Uterus (tissue), 4 donors: ENCODE measurements at places on chromosomes 12 and 14. TPM values are rescaled to one million over a fixed set of nuclear protein-coding genes. Genes with fewer than 3 reads are reported as not detected.

Gene CHGA
- total RNA-seq, result 1.0 TPM

Gene TPPP2
- total RNA-seq, result not detected

Gene IRAK3
- total RNA-seq, result 18.7 TPM

DNA sequence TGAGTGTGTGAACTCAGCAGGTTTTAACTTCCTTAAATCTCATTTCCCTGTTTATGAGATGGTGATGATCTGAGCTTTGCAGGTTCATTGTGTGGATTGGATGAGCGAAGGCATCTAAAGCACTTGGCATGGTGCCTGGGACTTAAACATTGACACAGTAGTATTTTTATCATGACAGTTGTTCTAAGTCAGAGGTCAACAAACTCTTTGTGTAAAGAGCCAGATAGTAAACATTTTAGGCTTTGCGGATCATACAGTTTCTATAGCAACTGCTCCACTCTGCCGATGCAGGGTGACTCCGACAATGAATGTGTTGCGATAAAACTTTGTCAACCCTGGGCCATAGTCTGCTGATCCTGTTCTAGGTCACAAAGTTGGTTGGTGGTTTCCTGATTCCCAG lies 25.2 kb downstream of the SLC24A4 start:
- DNase-seq, result no peak

- peak; percentile 73 for DNase-seq
These were observed at the start of gene ZC3H14 for GRCh38 chr14:88562831-88563686. TSS of gene ZC3H14 (plus strand) at chr14:88563037. CDS start at chr14:88563134, 97 bp downstream.

DNA sequence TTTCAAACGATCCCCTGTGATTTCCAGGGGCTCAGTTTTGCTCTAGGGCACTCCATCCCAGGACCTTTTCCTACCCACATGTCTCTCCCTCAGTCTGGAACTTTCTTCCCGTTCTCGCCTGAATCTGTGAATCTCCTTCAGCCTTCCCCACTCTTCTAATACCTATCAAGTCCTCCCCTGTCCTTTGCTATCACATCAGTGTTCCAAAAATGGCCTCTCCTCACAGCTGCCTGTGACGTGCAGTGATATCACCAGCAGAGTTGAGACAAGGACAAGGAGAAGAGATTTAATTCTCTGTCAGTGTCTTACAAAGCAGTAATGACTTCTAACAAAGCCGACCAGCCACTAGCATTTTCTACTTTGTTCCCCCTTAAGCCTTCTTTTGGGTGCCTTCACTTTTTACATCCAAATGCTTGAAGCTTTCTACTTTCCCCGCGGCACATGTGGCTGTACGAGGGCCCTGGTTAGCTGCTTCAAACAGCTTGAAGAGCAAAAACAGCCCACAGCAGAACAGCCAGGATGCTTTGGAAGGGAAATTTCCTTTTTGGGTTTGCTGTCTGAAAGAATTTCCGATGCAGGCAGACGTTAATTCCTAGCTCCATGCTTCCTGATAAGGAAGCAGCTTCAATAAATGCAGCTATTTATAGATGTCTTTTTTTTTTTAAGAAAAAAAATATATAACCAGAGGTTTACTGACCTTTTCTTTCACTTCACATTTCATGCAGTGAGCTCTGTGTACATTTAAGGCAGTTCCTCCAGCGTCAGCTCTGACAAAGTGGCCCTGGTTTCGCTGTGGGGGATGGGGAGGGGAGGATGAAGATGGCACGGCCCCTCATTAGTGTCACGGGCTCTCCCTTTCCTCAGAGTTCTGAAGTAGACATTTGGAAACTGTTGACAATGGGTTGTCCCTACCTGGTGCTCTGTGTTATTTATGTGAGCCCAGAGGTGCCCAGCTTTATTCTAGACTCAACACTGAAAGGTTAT lies 109.3 kb downstream of the ETV6 start:
- DNase-seq, result no peak

- DNase-seq, result no peak
These were observed 513 bp downstream of the PFDN5 start for GRCh38 chr12:53295891-53296219.

DNA sequence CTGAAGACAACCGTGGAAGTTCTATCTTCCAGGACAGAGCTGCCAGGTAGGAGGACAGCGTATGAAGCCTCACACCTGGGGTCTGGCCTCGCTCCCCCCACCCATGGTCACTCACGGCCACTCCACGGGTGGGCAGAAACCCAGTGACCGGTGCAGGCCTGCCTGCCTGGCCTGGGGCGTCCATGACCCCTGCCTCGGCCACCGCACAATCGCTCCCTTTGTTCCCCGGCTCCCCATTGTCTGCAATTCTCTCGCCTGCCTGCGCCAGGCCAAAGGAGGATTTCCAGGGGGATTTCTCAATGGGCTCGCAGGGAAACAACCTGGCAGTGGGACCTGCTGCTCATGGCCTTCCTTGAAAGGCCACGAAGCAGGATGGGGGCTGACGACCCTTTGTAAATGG lies 22.6 kb downstream of the CCDC85C start:
- no peak for DNase-seq

- no peak for DNase-seq
These were observed 636 bp downstream of the GOLGA3 start for GRCh38 chr12:132827763-132828703.

GRCh38 chr14:93713726-93714405 lies 74.4 kb downstream of the PRIMA1 start:
- DNase-seq, result no peak
